ENCODE measurements at places on chromosomes 3 and 15.
A peak's percentile ranks its signal among the peaks of the same experiment; 100 is the strongest.

DNA sequence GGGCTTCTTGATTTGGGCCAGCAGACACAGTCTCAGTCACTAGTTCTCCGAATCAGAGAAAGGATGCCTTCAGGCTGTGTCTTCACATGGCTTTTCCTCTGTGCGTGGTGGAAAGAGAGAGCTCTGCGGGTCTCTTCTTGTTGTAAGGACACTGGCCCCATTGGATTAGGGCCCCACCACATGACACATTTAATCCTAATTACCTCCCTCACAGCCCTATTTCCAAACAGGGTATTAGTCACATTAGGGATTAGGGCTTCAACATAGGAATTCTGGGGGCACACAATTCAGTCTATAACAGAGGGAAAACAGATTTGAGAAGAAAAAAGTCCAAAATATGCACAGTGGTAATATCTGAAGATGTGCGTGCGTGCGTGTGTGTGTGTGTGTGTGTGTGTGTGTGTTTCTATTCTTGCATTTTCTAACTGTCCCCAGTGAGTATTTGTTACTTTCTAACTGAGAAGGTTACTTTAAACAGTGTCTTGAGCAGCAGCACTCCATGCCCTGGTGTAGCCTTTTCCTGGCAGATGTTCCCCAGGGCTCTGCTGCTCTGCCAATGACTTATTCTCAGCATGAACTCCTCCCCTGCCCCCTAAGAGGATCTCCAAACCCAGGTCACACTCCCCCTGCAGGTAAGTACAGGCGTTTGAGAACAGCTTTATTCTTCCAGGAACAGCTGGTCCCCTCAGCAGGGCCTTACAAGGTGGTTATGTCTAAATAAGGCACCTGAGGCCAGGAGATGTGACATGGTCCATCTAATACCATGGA, 72.9 kb downstream of the RPL39L start:
- peak; percentile 27 for DNase-seq

DNA sequence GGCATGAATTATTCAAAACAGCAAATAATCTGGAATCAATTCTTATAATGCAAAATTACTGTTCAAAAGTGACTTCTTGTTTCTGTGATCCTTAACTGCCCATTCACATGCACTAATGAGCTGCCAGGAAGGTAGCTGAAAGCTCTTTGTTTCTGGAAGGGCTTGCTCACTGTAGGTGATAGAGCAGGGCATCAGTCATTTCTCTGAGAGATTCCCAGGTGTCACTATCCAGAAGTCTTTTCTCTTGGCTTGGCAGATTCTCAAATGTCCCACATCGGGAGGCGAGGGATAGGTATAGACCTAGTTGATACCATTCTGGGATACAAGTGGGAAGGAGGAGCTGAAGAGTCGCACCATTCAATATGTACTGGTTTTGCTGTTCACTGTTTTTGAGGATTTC, 35.0 kb downstream of the C3orf85 start:
- DNase-seq: no peak

GRCh38 chr15:23566071-23566554, 639 bp downstream of the MKRN3 start:
- no peak for DNase-seq

- DNase-seq: no peak
These were observed 441.3 kb downstream of the TBL1XR1 start for GRCh38 chr3:176755977-176756376.

- no peak for DNase-seq
These were observed 20.9 kb downstream of the FBXO22 start for GRCh38 chr15:75924576-75924975.

GRCh38 chr3:190566043-190566933, 52.4 kb downstream of the IL1RAP start:
- DNase-seq: peak; percentile 90

- no peak for DNase-seq
These were observed 5.1 kb downstream of the PRC1 start for GRCh38 chr15:90989040-90989768.

DNA sequence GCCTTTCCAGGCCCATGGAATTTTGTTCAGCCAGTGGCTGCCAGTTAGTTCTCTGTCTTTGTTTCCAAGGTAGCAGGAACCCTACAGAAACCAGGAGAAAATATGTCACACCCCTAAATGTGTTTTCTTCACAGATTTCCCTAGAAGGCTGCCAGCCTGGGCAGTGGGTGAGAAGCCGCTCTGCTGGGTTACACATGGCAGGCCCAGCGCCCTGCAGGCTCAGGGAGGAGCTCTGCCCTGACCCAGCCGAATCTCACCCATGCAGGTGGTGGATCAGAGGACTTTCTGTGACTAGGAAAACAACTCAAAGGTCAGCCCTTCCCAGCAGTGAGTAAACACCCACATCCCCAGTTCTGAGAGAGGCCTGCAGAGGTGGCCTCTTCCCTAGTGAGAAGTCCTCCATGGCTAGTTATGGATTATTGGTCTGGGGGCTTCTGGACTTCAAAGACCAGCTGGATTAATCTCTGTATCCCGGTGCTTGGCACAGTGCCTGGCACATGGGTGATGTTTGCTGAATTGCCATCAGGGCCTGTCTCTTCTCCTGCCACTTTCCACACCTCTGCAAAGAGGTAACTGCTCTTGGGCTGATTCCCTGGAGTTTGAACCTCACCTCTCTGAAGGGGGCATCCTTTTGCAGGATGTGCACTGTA, 34.7 kb upstream of the BDH1 start:
- DNase-seq: no peak

- DNase-seq: no peak
These were observed 332.3 kb upstream of the CNTN4 start for GRCh38 chr3:1766384-1766783.

DNA sequence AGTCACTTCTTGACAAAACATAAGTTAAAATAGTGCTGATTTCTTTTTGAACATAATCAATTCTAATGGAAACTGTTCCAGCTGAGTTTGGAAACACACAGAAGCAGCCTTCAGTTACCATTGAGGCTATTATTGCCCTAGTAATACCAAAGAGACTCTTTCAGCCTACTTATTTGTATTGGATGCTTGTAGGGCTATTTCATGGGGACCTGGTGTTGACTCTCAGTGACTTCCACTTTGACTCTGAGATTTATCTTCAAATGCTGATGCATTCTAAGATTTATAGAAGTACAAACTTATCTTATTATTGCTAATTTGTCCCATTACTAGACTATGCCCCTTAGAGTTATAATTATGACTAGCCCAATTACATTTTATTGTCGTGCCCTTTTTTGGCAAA, 67.4 kb downstream of the CMSS1 start:
- no peak for DNase-seq

DNA sequence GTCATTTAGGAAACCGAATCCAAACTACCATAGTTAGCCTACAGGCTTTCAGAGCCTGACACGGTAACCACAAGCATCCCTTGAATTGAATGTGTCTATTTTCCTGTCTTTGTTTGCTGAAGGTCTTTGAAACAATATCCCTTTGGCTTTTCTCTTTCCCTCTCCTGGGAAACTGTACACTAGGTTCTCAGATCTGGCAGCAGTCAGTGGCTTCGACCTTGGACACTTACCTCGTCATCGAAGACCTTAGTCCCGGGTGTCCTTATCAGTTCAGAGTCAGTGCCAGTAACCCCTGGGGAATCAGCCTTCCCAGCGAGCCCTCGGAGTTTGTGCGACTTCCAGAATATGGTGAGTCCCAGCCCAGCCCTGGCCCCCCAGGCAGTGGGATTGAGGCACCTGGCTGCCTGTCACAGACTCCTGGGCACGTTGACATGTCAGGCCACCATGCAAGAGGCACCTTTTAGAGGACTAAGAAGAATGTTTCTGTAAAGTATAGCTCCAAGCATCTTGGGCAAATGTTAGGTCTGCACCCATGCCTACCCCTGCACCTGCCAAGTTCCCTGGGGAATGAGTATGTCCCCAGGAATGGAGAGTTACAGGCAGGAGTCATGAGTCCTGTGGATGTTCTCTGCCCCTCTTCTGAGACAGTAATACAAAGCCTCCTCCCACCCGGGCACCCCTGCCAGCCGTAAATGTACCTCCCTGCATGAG, 30.4 kb upstream of the UMPS start:
- DNase-seq: no peak

DNA sequence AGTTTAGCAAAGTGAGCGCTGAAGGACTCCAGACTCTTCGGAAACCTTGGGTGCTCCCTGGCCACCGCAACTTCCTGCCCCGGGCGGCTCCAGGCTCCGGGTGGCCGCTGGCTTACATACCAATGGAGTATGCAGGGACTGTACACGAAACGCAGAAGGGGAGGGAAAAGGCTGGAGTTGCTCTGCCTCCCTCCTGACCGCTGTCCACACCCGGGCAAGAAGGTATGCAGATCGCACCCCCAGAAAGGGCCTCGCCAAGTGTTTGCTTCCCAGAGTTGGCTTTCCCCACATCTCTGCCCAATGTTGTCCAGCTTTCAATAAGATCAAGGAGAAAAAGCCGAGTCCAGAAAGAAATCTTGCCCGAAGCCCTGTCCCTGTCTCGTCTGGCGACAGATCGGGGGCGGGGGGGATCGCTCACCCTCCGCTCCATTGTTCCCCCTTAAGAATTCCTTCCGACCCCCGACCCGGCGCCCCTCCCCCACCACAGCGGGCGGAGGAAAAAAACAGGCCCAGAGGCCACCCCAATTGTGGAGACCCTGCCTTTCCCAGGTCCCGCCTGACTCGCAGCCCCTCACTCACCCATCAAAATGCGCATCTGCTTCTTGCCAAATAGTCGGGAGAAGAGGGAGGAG, 533 bp downstream of the ARF4 start:
- DNase-seq: peak; percentile 69

DNA sequence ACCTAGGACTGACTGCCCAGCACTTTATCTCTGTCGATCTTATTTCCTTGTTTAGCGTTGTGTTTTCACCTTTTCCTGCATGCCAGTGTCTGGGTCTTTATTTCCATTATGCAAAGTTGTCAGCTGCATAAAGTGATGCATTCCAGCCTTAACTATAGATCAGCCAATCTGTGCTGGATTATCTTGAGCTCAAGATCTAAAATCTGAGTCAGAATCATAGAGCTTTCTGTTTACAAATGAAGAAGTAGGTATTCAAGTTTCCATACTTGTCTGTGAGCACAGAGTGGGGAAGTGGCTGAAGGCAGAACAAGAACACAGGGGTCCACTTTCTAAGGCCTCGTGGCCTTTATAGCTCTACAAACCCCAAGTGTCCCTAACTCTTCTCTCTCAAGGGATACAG, 82.4 kb upstream of the PLCL2 start:
- no peak for DNase-seq

GRCh38 chr3:24683090-24683489, 188.4 kb upstream of the THRB start:
- no peak for DNase-seq

DNA sequence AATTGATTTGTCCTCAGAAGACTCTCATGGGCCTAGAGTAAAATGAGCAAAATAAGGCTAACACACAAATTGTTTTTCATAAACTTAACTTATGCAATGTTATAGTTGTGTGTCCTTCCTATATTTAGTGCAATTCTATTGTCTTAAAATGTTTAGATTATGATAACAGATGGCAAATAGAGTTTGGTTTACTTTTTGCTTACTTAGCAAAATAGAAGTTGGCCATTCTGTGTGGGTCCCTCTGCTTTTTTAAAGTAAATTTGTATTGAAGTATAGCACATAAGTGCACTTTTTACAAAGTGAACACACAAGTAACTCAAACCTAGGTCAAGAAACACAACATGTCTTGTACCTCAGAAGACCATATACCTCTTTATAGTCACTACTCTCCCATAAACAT, 150.6 kb upstream of the RARB start:
- DNase-seq: no peak

DNA sequence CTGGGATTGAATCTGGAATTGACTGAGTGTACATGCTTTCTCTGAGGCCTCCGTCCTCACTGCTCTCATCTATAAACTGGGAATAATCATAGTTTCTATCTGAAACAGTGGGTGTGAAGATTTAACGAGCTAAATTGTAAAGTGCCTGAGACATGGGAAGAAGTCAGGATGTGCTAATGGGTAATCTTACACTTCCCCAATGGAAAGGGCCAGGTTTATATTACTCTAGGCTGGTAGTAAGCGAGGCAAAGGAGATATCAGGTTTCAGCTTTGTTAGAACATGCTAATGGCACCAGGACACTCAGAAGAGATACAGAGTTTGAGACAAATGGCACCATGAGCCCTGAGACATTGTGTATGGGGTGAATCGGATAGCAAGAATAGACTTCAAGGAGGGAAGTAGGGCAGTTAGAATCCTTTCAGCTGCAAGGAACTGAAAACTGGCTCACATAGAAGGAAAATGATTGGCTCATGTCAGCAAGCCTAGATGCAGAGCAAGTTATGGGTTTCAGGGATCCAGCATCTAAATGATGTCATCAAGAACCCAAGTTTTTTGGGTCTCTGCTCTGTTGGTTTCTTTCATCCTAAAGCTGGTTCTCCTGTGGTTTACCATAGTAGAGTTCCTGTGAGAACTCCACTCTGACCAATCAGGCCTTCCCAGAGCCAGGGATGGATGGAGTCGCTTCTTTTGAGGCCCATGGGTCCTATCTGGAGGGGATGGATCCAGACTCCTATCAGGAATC, 21.8 kb downstream of the FLNB start:
- DNase-seq: no peak

GRCh38 chr3:106332884-106333283, 464.1 kb upstream of the CBLB start:
- peak; percentile 68 for DNase-seq

GRCh38 chr3:192917028-192917403, 640 bp downstream of the MB21D2 start:
- peak; percentile 66 for DNase-seq

GRCh38 chr3:48402281-48402732, 27.6 kb downstream of the PLXNB1 start:
- peak; percentile 67 for DNase-seq

DNA sequence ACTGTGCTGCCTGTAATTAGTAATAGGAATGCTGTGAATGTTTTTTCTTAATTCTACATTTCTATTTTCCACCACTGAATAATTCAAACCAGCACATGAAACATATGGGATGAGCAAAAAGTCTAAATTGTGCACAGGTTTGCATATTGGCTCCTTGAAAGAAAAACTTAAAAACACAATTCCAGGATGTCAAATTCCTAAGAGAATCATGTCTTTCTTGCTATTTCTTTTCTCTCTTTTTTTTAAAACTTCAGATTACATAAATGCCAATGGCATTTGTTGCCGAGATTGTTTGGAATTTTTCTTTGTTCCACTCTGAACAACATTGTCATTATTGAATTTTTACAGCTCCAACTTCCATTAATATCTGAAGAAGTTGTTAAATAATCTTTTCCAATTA, 60.8 kb downstream of the VGLL3 start:
- no peak for DNase-seq

DNA sequence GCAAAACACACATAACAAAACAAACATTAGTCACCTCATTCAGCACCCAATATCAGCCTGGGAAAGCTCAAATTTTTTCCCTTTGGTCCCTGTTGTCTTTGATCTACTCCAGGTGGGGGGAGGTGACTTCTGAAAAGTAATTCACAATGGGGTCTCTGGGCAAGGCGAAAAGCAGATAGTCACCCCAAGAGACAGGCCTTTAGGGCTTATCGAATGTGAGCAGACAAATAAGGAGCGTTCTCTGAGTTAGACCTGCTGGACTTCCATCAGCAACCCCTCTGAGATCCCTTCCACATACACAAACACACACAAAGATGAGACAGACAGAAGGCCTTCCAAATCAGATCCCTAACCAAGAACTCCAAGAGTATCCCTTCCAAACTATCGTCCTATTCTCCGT, 171.0 kb upstream of the SMAD3 start:
- DNase-seq: no peak

- no peak for DNase-seq
These were observed 15.4 kb downstream of the PLSCR1 start for GRCh38 chr3:146529021-146529420.

All from Caki2 (cell line).